ENCODE measurements at places on chromosomes 3 and 15.

GRCh38 chr15:44537735-44538240 lies 841 bp downstream of the EIF3J start:
- peak; percentile 38 for DNase-seq

DNA sequence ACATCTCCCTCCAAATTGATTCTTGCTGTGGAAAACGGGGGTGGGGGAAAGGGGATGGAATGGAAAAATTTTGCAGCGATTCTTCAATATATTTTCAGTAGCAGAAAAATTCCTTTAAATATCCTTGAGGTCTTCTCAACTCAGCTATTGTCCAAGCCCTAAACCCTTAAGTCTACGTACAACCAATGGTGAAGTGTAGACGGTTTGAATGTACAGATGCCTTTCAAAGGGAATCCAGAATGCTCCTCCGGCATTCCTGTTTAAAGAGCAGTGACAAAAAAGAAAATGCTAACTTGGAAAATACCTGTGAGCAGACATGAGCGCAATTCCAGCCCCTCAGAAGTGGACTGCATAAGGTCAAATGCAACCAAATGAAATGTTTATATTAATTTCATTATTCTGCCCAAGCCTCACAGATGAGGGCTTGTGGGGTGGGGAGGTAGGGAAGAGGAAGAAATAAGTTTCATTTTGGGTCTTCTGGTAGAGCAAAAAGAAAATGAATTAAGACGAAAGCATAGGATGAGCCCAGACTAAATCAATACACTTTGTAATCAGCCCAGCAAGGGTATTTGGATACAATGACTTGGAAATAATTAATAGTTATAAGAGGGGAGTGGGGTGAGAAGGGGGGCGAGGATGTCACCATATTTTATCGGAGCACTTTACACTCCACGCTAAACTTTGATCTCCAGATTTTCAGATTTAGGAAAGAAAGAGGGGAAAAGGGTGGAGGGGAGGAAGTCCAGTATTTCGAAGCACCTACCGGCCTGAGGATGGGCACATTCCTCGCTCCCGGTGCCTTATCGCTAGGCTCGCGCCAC lies 2.7 kb downstream of the FOXP1 start:
- DNase-seq = no peak

DNA sequence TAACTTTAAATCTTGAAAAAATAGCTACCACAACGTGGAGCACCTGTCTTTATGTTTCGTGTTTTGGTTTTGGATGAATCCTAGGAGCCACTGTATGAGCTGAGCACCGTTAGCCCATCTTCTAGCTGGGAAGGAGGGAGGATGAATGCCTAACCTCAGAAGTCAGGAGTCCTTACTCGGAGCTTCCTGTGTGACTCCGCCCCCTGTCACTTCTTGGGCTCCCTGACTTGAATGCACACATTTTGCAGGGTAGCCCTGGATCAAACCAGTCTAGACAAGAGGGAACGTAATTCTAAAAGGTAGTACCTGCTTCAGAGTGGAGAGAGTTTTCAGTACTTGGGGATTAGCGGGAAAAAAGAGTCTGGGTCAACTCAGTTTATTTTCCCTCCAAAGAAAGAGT lies 5.3 kb downstream of the GABRA5 start:
- no peak for DNase-seq

DNA sequence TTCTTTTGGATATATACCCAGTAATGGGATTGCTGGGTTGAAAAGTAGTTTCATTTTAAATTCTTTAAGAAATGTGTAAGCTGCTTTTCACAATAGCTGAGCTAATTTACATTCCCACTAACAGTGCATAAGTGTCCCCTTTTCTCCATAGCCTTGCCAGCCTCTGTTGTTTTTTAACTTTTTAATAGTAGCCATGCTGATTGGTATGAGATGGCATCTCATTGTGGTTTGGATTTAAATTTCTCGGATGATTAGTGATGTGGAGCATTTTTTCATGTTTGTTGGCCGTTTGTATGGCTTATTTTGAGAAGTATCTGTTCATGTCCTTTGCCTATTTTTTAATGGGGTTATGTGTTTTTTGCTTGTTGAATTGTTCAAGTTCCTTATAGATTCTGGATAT lies 444.3 kb upstream of the ATP11B start:
- no peak for DNase-seq

DNA sequence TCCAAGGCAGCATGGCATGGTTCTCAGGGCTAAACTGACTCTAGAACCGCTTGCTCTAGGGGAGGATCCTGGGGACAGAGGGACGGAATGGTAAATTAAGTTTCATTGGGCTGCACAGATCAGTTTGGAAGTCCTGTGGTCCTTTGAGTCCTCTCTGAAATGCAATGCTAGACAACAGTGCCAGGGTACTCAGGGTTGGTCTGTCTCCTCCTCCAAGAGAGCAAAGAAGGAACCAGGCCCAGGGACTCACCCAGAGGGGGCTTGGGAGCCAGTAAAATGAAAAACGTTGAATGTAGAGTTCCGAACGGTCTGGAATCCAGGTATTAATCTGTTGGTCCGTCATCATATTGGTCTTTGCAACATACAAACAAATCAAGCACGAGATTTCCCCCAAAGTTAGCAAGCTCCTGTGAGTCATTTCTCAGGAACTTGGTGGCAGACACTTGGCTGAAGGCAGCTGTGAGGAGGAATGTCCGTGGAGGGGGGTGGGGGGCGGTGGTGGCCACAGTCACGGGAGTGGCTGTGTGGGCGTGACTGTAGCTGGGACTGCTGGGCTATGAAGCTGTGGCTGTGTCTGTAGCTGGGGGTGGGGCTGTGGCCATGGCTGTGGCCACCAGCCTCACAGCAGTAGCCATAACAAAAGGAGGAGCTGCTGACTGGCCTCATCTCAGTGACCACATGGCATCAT lies 361.0 kb downstream of the SHQ1 start:
- no peak for DNase-seq

DNA sequence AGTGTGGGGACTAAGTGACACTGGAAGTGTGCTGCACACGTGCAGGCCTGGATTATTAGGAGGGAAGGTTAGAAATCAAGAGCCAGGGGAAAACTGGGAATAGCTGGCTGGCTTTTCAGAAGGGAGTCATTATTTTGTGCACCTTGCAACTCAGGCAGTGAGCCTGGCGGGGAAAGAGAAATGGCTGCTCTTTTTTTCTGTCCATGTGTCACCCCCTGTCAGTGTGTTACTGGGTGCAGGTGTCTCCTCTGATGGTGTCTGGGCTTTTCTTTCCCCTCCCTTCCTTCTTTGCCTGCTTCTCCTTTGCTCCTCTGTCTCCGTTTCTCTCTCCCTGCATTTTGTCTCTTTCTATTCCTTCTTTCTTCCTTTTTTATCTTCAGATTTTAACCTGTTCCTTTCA lies 130.7 kb downstream of the APBA2 start:
- DNase-seq = no peak

DNA sequence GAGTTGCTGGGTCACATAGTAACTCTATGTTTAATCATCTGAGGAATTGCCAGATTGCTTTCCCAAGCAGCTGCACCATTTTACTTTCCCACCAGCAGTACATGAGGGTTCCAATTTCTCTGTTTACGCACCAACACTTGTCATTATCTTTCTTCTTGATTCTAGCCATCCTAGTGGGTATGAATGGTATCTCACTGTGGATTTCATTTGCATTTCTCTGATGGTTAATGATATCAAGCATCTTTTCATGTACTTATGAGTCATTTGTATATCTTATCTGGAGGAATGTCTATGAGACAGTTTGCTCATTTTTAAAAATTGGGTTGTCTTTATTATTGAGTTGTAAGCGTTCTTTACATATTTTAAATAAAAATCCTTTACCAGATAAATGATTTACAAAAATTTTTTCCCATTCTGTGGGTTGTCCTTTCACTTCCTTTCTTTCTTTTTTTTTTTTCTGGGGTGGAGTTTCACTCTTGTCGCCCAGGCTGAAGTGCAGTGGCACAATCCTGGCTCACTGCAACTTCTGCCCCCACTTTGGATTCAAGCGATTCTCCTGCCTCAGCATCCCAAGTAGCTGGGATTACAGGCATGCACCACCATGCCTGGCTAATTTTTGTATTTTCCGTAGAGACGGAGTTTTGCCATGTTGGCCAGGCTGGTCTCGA lies 8.9 kb upstream of the SGO1 start:
- no peak for DNase-seq

DNA sequence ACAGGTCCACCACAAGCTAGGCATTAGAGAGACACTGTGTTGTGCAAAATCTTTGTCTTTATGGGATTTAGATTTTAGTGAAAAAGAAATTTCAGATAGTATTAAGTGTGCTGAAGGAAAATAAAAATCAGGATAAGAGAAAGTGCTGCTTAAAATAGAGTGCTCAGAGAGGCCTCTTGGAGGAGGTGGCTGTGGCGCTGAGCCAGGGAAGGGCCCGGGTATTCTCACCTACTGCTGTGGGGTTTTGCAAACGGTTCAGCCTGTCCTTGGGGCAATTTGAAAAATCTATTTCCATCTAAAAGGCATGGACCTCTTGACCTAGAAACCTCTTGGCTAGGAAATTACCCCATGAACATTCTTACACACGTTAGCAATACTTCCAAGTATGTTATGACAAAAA lies 267.7 kb downstream of the TJP1 start:
- no peak for DNase-seq

GRCh38 chr15:33846862-33847261 lies 121.4 kb upstream of the CHRM5 start:
- DNase-seq = no peak

GRCh38 chr15:33013827-33014445 lies 180.6 kb downstream of the FMN1 start:
- DNase-seq = no peak

GRCh38 chr15:57885435-57885834 lies 178.9 kb downstream of the POLR2M start:
- DNase-seq = no peak

- no peak for DNase-seq
These were observed 134.8 kb downstream of the PDE8A start for GRCh38 chr15:85116494-85116893.

GRCh38 chr15:43204016-43204901 lies 16.6 kb downstream of the EPB42 start:
- peak; percentile 73 for DNase-seq

- no peak for DNase-seq
These were observed 3.8 kb downstream of the FAM43A start for GRCh38 chr3:194689493-194689944.

GRCh38 chr3:129715854-129716253 lies 109.4 kb upstream of the PLXND1 start:
- no peak for DNase-seq

- no peak for DNase-seq
These were observed 384 bp downstream of the KNL1 start for GRCh38 chr15:40594429-40594836.

GRCh38 chr15:33107950-33108349 lies 86.6 kb downstream of the FMN1 start:
- DNase-seq = no peak

Data from activated CD8-positive, alpha-beta T cell treated with anti-CD3 and anti-CD28 coated beads, Interleukin-2, amount 10 ng/mL, durations not matched to agents 7 days and 5 days (primary cell).